Diencephalon (tissue), 1 donor: ENCODE measurements at places on chromosomes 16 and 17. TPM values are rescaled to one million over a fixed set of nuclear protein-coding genes. Genes with fewer than 3 reads are reported as not detected.

Gene EMP2
- 6.0 TPM for total RNA-seq

Gene CA7
- total RNA-seq = not detected

Gene TLCD2
- 0.92 TPM for total RNA-seq

Gene CD300H
- total RNA-seq = not detected

Gene TMEM204
- 3.2 TPM for total RNA-seq

Gene ORC6
- total RNA-seq = 9.0 TPM

Gene TRIM47
- 15.2 TPM for total RNA-seq

Gene MT1M
- total RNA-seq = 1.4 TPM

Gene GCGR
- not detected for total RNA-seq

Gene KRTAP4-4
- total RNA-seq = not detected

Gene MT1F
- 1.8 TPM for total RNA-seq

Gene HES7
- total RNA-seq = 0.46 TPM

Gene ATP6V0C
- 48.4 TPM for total RNA-seq

Gene CDH5
- 9.9 TPM for total RNA-seq

Gene TBC1D3G
- total RNA-seq = not detected

Gene RASL10B
- 20.3 TPM for total RNA-seq

Gene RAB37
- total RNA-seq = 3.2 TPM
